ENCODE measurements at places on chromosomes 4 and X. TPM values are rescaled to one million over a fixed set of nuclear protein-coding genes. Genes with fewer than 3 reads are reported as not detected.

ANXA10 gene
- 2.5 TPM for polyA plus RNA-seq

SLC7A11 gene
- 0.47 TPM for polyA plus RNA-seq

UXT gene
- polyA plus RNA-seq = 56.4 TPM

SLITRK4 gene
- 0.19 TPM for polyA plus RNA-seq

BCOR gene
- 14.3 TPM for polyA plus RNA-seq

DAPP1 gene
- polyA plus RNA-seq = 0.19 TPM

AKAP14 gene
- not detected for polyA plus RNA-seq

DOK7 gene
- 2.8 TPM for polyA plus RNA-seq

BEX5 gene
- 35.8 TPM for polyA plus RNA-seq

NUDT11 gene
- polyA plus RNA-seq = 1.4 TPM

KCNIP4 gene
- not detected for polyA plus RNA-seq

N4BP2 gene
- polyA plus RNA-seq = 1.6 TPM

RAB41 gene
- polyA plus RNA-seq = not detected

PRRG3 gene
- 0.08 TPM for polyA plus RNA-seq

ASB9 gene
- polyA plus RNA-seq = 41.7 TPM

TMEM47 gene
- 2.2 TPM for polyA plus RNA-seq

FAM9B gene
- polyA plus RNA-seq = not detected

HS6ST2 gene
- 2.0 TPM for polyA plus RNA-seq

HTN3 gene
- polyA plus RNA-seq = not detected

SAGE1 gene
- polyA plus RNA-seq = not detected

BEND4 gene
- polyA plus RNA-seq = not detected

PIM2 gene
- polyA plus RNA-seq = 8.2 TPM

GATA1 gene
- not detected for polyA plus RNA-seq

CLTRN gene
- 3.3 TPM for polyA plus RNA-seq

BMX gene
- 0.27 TPM for polyA plus RNA-seq

ADGRA3 gene
- polyA plus RNA-seq = 15.6 TPM

MAGEE2 gene
- polyA plus RNA-seq = not detected

ABCE1 gene
- polyA plus RNA-seq = 9.6 TPM

Data from pancreas (tissue), 10 donors.